ENCODE measurements at places on chromosomes 2 and 18.

- DNase-seq, result no peak
Observed at GRCh38 chr2:3176071-3176868, 201.3 kb downstream of the EIPR1 start.

- DNase-seq, result no peak
Observed at GRCh38 chr2:165804719-165805118, 10.7 kb upstream of the GALNT3 start.

GRCh38 chr2:121147766-121148165 lies 137.2 kb downstream of the TFCP2L1 start:
- DNase-seq, result no peak

GRCh38 chr2:44740678-44741077 lies 200.8 kb upstream of the SIX3 start:
- DNase-seq, result no peak

DNA sequence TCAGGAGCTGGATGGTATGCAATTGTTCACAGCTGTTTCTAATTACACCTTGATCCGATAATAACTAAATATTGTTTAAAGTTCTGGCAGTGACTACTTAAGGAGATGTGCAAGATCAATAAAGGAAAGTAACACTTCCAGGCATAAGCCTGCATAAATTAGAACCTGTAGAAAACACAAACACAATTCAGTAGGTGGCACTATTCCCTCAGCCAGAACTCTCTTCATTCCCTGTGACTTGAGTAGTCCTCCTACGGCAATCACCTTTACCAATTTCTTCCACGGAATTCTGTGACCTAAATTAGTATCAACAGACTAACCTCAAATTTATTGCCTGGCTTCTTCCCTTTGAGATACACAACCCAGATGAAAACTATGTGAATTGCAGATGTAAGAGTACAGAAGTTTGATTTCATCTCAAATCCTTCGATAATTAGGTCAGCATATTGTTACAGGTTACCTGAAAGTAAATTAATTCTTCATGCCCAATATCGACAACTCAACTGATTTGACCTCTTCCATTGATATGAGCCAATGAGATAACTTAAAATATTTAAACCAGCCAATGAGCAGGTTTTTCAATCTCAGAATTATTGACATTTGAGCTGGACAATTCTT lies 137.8 kb downstream of the PID1 start:
- no peak for DNase-seq

DNA sequence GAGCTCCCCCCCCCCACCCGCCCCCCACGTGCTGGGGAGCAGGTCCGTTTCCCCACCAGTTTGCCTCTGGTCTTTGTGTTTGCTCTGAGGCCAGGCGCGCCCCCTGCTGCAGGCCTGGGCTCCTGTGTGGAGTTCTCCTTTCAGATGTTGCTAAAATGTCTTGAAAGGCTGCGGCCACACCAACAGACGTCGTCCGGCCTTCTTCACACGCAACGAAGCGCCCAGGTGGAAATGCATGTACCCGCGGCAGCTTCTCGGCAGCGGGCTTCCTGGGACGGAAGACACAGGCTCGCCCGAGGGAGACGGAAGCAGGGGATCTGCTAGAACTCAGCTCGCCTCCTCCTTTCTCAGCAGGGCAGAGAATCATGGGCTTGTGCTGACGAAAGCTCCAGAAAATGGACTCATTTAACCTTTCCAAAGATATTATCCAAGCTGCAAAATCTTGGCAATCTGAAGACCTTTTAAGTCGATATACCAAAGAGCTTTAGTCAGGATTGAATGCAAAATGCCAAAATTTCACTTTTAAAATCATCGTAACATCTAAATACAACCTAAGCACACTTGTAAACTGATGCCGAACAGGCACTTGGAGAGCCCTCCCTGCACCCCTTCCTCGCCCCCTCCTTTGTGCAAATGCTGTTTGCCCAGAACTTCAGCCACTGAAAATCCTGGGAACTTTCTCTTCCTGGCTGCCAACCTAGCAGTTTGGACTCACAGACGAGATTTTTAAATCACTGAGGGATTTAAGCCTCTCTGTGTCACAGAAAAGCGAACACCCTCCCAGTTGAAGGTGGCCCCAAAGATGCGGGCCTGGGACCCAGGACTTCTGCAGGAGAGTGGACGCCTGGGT lies 125.5 kb upstream of the ZNF516 start:
- peak; percentile 25 for DNase-seq

DNA sequence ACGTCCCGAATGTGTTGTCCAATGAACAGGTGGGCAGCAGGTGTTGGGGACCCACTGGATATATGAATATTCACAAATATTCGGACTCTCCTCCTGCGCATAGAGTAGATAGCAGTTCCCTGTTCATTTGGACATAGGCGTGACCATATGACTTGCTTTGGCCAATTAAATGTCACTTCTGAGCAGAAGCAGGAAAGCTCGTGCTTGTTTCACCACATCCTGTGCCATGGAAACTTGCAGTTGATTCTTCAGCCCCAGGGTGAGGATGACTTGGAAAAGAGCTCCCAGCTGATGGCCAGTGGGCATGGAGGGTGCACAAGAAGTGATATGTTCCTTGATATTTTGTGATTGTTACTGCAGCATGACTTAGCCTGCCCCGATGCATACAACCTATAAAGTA lies 52.6 kb downstream of the PTPRM start:
- DNase-seq, result no peak

DNA sequence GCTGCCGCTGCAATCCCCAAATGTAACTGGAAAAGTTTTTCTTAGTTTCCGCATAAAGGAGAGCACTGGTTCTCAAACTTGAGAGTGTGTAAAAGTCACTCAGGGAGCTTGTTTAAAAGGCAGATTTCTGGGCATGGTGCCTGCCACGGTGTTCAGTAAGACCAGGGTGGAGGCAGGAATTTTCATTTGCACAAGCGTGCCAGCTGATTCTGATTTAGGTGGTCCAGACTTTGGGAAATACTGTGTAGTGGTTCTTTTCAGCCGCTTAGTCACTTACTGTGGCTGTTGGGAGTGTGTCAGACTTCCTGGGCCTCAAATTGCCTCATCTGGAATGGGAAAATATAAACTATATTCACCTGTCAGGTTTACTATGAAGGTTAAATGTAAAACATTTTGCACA lies 788 bp downstream of the ARMC9 start:
- DNase-seq, result no peak

DNA sequence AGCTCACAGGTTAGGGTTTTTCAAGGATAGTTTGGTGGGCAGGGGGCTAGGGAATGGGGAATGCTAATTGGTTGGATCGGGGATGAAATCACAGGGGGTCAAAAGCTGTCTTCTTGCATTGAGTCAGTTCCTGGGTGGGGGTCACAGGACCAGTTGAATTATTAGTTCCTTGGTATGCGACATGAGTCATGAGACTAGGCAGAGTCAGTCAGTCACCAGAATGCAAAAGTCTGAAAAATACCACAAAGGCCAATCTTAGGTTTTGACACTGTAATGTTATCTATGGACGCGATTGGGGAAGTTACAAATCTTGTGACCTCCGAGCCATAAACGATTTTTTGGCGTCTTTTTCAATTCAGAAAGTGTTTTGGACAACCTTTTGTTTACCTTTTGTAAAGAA lies 101.2 kb downstream of the ZNF519 start:
- no peak for DNase-seq

- DNase-seq, result no peak
Observed at GRCh38 chr18:48407358-48407757, 1.8 kb downstream of the ZBTB7C start.

- DNase-seq, result no peak
Observed at GRCh38 chr18:37653618-37654017, 88.0 kb upstream of the CELF4 start.

DNA sequence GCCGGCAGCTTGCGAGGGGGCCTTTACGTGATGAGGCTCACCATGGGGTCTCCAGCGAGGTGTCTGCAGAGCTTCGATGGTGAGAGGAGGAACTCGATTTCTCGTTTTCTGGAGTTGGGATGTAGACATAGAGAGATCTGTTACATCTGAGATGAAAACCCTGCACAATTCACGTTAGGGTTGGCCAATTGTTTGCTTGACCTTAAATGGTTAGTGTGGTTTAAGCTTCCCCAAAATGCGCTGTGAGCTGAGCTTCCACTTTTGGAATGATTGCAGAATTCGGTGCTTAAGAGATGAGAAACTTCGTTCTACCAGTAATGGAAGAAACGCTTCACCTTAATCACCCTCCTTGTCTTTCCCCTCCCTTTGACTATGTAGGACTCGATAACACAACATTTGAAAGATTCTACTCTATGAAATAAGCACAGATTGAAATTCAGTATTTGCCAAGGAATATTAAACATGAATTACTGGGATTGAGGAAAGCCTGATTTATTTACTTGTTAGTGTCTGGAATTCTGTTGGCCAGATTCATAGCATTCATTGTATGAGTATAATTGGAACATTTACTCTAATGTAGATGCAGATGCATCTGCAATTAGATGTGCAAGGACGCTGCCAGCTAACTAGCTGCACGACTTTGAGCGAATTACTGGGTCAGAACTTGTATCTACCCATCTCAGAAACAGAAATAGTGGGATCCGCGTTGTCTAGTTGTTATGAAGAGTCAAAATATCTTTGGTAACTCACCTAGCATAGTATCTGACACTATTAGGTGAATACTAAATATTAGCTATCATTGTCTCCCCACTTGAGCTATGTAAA lies 1.6 kb upstream of the KLF7 start:
- DNase-seq, result no peak

GRCh38 chr2:111534910-111535352 lies 349.1 kb downstream of the ANAPC1 start:
- DNase-seq, result no peak

GRCh38 chr2:239598011-239598731 lies 197.4 kb upstream of the HDAC4 start:
- no peak for DNase-seq

- no peak for DNase-seq
Observed at GRCh38 chr18:48197819-48198218, 211.4 kb downstream of the ZBTB7C start.

DNA sequence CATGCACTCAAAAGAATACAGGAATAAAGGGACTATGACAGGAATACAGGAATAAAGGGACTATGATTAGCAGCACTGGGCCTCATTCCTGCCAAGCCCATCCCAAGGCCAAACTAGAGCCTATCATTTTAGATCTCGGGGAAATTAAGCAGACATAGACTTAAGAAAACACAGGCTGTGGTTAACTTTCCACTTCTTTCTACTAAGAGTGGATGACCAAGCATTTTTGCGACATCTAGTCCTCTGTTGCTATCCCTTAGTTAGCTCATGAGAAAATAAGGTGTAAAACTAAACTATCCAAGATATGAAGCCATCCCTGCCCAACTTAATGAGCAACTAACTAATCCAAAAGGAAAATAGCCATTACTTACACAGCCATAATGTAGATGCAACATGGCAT lies 5.9 kb downstream of the LYPD1 start:
- no peak for DNase-seq

DNA sequence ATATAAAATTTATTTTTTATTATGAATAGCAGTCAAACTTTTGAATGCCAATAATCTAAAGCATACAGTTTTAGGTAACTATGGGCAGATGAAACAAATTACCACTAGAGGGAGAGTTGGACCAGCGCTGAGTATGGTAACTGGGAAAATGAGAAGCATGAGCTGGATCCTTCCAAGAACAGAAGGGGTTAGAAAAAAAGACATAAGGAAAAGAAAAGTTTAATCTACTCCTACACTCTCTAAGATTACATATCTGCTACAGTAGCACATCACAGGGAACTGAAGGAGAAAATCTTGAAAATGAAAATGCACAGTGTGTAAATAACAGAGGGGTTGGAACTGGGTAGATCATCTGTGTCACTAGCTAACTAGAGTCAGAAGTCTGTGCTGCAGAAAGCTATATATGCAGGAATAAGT lies 15.5 kb downstream of the REG3G start:
- DNase-seq, result no peak

DNA sequence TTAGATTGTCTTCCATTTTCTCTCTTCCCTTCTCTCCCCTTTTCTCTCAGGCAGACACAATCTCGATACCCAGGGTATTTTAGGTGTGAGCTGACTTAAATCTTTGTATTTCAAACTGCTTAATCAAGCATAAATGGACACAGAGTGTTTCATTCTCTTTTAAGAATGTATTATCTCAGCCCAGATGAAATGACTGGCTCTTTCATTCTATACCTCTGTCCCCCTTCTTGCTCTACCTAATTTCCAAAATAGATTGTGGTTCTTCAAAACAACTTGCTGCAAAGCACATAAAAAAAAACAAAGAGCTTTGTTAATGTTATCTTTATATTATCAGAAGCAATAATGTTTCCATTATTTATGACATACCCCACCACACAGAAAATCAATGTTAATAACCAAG lies 514.6 kb downstream of the ERBB4 start:
- DNase-seq, result no peak

DNA sequence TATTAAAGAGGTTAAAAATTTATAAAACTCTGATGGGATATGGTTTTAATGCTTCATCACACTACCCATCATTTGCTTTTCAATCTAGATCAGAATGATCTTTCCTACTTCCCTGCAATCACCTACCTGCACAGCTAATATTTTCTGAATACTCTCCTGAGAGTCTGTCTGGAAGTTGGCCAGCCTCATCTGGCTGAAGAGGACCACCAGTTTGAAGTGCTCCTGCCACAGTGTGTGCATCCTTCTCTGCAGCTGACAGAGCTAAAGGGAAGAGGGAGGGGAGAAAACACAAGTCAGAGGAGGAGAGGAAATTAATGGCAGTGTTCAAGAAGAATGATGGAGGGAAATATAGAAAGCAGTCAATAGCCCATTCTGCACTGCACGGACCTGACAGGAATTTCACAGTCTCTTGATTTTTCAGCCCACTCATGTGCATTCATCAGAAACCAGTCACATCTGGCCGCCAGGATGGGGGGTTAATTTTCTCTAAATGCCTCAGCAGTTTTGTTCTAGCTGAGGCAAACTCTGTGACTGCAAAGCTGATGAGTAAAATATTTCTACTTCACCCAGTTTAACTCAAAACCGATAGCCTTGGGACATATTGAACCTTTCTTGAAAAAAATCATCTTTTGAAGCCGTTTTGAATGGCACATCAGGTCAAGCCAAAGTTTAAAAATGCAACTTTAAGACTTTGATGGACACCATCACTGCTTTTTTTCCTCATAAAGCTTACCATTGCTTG lies 201.8 kb upstream of the KLHL14 start:
- DNase-seq, result no peak

DNA sequence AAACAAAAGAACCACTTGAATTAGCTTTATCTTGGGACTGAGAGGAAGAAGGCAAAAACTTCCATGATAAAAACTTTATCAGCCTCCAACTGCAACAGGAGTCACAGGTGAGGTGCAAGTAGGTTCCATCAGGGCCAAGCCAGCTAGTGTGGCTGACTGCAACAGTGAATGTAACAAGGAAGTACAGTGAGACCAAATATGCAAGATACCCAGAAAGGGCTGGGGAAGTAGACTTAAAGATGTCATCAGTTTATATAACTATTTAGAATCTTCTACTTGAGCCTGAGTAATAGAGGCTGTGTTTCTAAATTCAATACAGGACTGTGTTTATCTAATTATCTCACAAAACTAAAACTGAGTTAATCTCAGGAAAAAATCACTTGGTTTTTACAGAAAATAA lies 14.8 kb downstream of the PLEKHM3 start:
- no peak for DNase-seq

GRCh38 chr2:221914334-221914880 lies 342.3 kb upstream of the EPHA4 start:
- no peak for DNase-seq

Data from T-helper 1 cell (primary cell).